ENCODE measurements at places on chromosomes 2 and 18.

DNA sequence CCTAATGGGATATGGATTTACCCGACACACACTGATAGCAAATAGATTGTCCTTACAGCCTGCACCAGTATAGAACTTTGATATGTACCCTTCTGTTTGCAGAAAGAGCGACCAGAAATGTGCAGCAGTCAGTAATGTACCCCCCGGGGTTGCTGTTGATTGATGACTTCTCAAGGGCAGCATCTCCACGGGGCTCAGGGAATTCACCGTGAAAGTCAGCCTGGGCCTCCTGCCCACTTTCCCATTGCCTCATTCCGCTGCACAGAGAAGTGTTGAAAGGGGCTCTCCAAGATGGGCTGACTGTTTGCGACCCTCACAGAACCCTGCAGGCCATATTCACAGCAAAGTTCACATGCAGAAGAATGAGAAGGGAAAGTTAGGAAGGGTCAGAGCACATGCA lies 241.3 kb downstream of the PRKCE start:
- DNase-seq, result no peak

GRCh38 chr18:31203096-31203793 lies 40.6 kb upstream of the DSC1 start:
- no peak for DNase-seq

DNA sequence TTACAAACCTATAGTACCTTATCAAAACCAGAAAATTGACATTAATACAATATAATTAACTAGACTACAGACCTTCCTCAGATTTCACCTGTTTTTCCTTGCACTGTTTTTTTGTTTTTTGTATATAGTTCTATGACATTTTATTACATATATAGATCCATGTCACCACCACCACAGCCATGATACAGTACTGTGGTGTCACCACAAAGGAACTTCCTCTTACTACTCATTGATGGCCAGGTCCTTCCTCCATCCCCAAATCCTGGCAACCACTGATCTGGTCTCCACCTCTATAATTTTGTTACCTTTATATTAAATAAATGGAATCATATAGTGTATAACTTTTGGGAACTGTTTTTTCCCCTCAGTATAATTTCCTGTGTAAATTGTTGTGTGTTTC lies 19.4 kb upstream of the ATP6V1B1 start:
- DNase-seq, result no peak

GRCh38 chr2:24866946-24867345 lies 53.1 kb downstream of the ADCY3 start:
- no peak for DNase-seq

DNA sequence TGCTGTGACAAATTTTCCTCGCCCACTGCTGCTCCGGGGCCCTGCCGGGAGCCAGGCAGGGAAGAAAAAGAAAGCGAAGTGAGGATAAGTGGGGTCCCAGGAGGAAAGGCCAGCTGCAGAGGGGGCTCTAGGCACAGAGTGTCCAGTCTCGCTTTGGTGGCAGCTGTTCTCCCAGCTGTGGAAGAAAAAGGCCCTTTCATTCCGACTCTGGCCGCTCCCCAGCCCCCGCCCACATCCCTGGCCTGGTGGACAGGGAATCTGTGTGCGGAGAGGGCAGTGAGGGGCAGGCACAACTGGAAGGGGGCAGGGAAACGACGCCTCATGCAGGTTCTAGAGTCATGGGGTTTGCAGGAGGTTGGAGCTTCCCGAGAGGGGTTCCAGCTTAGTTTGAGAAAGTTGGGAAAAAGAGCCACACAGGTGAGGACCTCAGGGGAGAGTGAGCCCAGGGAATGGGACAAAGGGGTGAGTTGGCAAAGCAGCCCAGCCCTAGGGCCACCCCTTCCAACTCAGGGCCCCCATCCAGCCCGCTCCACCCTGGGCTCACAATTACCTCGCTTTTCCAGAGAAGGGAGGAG lies 1.8 kb downstream of the RTKN start:
- no peak for DNase-seq

DNA sequence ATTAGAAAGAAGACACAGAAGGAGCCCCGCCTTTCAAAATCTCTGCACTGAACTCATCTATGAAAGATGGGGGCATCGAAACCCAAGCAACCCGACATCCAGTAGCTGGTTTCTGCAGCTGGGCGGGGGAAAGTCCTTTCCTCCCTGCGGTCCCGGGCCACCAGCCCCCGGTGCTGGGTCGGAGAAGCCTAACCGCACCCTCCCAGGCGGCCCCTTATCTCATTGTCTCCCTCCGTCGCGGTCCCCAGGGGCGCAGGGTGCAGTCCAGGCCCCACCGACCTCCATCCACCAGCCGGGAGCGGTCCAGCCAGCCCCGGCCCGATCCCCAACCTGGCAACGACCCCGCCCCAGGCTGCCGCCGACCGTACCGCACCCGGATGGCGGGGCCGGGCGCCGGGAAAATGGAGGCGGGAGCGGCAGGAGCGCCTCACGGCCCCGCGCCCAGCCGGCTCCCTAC lies 452 bp downstream of the RAPH1 start:
- DNase-seq, result no peak

DNA sequence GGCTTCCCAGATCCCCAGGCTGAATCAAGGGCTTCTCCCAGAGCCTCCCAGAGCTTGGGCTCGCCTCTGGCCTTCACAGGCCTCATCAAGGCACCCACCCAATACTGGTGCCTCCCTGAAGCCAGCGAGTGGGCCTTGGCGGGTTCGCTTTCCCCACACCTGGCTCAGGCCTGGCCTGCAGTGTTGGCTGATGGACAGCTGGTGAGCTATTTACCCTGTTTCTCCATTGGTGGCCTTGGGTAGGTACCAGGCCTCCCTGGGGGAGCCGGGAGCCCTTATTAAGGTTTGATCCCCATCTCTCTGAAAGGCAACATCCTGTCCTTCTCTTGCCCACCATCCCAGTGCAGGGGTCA lies 18.2 kb upstream of the DUSP2 start:
- DNase-seq, result no peak

GRCh38 chr2:37267685-37268084 lies 36.2 kb downstream of the NDUFAF7 start:
- no peak for DNase-seq

DNA sequence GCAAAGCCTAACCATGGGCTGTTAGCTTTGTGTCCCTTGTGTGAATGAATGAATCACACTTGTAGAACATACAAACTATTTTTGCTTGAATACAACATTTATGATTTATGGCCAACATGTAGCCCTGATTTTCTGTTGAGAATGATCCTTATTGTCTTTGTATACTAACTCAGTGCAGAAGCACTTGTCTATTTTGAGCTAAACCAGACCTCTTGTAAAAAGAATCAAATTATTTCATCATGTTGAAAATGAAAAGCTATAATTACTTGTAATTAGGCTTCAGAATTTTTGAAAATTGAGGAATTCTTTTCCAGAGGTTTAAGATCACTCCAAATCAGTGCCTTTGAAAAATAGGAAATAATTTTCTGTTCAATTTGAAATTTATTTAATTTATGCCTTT lies 85.9 kb downstream of the ZNF407 start:
- no peak for DNase-seq

GRCh38 chr2:144666032-144666431 lies 146.1 kb upstream of the ZEB2 start:
- no peak for DNase-seq

DNA sequence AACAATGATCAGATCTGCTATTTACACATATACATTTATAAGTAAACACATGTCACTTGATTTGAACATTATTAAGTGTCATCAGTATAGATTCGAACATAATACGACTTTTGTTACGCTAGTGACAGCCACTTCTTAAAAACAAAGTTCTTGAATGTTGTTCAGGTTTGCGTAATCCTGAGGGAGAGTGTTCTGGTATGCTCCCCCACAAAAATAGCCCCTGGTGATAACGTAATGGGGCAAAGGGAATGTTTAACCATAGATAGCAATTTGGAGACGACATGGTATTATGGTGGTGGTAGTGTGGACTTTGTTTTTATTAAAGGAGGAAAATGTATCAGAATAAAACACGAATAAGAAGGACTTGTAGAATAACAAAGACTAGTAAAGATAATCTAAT lies 90.6 kb downstream of the PLEKHM3 start:
- DNase-seq, result no peak

DNA sequence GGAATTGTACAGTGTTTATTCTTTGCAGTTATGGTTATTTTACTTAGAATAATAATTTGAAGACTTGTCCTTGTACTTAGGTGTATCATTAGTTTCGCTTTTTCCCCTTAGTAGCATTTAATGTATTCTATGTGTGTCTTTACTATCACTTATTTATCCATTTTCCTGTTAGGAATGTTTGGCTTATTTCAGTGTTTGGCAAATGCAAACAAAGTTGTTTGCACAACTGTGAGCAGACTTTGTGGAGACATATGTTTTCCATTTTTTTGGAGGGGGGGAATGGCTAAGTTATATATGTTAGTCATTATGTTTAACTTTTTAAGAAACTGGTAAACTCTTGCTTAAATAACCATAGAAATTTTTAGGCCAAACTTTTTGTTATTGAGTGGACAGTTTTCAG lies 447.7 kb downstream of the SOX11 start:
- no peak for DNase-seq

- DNase-seq, result no peak
These were observed 57.2 kb downstream of the INPP4A start for GRCh38 chr2:98501876-98502275.

- DNase-seq, result no peak
These were observed 43.1 kb downstream of the RMP24 start for GRCh38 chr18:36015629-36016028.

DNA sequence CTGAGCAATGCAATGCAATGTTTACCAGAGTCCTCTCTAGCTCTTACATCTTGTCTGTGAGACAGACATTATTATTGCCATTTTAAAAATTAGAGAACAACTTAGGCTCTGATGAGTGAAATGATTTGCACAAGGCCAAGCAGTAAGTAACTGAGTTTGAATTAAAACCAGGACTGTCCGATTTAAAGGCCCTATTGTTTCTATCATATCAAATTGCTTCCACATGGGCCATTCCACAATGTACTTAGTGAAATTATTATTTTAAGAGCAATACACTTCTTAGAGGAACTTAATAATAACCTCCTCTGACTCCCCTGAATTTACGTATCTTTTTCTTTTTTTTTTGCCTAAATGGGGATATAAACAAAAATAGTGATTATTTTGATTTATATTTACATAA lies 64.6 kb downstream of the PLCL1 start:
- DNase-seq, result no peak

DNA sequence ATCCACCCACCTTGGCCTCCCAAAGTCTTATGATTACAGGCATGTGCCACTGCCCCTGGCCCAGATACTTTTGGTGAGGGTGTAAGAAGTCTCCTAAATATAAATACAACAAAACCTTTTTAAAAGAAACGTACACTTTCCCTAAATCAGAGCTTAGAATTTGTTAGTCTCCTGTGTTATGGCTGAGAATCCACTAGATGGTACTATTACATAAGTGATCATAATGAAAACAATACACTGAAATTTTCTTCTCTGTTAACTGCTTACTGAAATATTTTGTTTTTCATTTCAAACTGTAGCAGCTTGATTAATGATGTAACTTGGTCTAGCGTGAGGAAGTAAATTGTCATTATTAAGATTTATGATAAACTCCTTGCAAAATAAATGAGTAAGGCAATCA lies 74.8 kb upstream of the FAM98A start:
- no peak for DNase-seq

DNA sequence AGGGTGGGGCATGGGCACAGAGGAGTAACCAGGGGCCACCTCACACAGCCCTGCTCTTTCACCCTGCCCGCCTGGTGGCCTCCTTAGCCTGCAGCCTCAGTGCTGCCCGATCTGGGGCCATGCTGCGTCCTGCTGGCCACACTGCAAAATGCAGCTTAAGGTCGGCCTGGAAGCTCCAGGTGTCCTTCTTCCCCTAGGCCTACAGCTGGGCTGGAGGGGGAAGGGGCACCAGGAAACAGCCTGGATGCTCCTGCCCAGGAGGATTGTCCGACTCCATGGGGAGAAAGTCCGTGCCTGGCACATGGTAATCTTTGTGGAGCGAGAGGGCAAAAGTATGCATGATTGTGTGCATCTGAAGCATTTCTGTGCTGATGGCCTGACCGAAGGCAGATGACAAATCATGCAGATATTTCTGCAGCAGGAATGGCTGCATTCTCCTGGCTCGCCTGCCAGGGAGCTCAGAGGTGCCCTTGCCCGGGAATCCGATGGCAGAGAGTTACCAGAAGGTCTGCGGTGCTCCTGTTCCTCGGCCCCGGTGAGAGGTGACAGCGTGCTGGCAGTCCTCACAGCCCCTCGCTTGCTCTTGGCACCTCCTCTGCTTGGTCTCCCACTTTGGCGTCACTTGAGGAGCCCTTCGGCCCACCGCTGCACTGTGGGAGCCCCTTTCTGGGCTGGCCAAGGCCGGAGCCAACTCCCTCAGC lies 12.8 kb upstream of the ALPP start:
- no peak for DNase-seq

GRCh38 chr2:121470917-121471316 lies 59.8 kb upstream of the RNU4ATAC start:
- DNase-seq, result no peak

- DNase-seq, result no peak
These were observed 150.8 kb downstream of the PXDN start for GRCh38 chr2:1593371-1594122.

GRCh38 chr2:25176138-25176537 lies 7.8 kb upstream of the POMC start:
- DNase-seq, result no peak

- DNase-seq, result no peak
These were observed 363.3 kb upstream of the TFPI start for GRCh38 chr2:187917535-187917934.

GRCh38 chr2:10790228-10790973 lies 22.2 kb downstream of the PDIA6 start:
- no peak for DNase-seq

DNA sequence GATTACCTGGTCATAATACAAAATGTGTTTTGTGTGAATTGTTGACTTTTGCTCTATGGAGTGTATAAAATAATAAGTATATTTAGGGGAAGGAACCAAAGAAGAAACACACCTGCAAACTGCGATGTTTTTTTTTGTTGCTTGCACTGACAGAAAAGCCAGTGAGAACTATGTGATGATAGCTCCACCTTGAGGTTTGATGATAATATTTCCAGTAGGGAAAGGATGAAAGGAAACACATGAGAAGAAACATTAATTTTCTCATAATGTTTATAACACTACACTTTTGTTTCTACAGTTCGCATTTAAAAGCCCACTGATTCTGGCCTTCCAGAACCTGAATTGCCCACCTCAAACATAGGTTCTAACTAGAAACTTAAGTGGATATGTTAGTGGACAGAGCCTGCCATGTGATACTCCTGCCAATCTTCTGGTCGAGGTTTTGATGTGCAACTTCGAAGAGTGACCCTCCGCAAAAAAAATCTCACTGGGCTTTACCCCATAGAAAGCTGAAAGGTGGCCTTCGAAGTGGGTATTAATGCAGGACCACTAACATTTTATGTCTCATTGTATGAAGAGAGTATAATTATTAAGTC lies 476.4 kb upstream of the SPHKAP start:
- DNase-seq, result no peak

GRCh38 chr2:156427074-156427473 lies 9.1 kb upstream of the GPD2 start:
- DNase-seq, result no peak

DNA sequence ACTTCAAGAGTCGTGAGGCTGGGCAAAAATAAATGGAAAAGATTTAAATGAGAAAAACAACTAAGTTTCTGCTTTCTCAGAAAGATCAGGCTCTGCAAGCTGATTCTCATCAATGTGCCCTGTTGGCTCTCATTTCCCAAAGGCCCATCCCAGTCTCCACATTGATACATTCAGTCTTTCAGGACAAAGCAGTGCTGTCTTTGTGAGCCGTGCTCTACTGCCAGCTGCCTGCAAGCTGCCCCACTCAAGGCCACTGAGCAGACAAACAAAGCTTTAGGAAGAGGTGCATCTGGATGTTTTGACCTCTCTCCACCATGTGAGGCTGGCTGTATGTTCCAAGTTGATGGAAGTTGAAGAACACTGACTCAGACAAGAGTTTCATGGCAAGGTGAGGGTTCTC lies 48.8 kb downstream of the FSHR start:
- no peak for DNase-seq
